ENCODE measurements at places on chromosomes 13 and 19.

DNA sequence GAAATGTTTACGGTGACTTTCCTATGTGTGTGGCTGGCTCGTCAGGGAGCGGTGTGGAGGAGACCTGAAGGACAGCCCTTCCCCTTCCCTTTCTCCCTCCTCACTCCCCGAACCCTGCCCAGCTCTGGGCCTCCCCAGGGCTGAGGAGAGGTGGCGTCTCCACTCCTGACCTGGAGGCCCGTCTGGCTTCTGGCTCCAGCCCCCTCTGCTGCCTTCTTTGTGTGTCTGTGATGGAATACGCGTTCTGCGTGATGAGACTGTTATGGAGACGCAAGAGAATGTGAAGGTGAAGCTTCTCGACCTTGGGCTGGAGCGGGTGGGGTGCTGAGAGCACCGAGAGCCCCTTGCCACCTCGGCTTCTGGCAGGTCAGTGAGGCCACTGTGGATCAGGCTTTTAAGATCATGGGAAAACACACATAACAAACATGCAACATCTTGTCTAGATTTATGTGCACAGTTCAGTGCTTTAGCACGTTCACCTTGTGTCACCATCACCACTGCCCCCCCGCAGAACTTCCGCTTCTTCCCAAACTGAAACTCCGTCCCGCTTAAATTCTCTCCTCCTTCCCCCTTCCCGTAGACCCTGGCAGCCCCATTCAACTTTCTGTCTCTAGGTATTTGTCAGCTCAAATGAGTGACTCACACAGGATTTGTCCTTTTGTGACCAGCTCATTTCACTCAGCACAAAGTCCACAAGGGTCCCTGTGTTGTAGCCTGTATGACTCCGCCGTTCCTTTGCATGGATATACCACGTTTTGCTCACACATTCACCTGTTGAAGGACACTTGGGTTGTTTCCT, 24.7 kb downstream of the ATP11A start:
- no peak for DNase-seq

DNA sequence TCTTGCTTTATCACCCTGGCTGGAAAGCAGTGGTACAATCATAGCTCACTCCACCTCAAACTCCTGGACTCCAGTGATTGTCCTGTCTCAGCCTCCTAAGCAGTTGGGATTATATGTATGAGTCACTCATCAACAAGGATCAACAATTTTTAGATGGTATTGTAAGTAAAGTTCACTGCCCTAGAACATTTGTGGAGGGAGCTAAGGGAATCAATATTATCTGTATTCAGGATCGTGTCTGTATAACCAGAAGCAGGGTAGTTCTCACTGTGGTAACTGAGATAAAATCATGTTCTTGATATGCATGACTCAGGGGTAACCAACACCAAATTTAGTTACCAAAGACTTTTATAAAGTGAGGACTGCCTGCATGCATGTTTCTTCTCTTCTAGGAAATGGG, 27.0 kb downstream of the ZMYM5 start:
- DNase-seq, result no peak

GRCh38 chr13:105276571-105276970, 1258.9 kb downstream of the EFNB2 start:
- no peak for DNase-seq

- DNase-seq, result peak; percentile 83
Measured at GRCh38 chr13:27622102-27622820, 569 bp downstream of the POLR1D start.

- DNase-seq, result peak; percentile 66
Measured at GRCh38 chr19:3968556-3969434, 2.1 kb downstream of the DAPK3 start.

- no peak for DNase-seq
Measured at GRCh38 chr13:95233026-95233635, 68.1 kb downstream of the ABCC4 start.

- no peak for DNase-seq
Measured at GRCh38 chr13:114108141-114108761, 24.2 kb downstream of the RASA3 start.

- peak; percentile 80 for DNase-seq
Measured at GRCh38 chr19:11125994-11126685, 29.4 kb downstream of the SPC24 start.

GRCh38 chr13:84686458-84686857, 804.2 kb upstream of the SLITRK1 start:
- DNase-seq, result no peak

- DNase-seq, result no peak
Measured at GRCh38 chr13:84430446-84430845, 548.2 kb upstream of the SLITRK1 start.

DNA sequence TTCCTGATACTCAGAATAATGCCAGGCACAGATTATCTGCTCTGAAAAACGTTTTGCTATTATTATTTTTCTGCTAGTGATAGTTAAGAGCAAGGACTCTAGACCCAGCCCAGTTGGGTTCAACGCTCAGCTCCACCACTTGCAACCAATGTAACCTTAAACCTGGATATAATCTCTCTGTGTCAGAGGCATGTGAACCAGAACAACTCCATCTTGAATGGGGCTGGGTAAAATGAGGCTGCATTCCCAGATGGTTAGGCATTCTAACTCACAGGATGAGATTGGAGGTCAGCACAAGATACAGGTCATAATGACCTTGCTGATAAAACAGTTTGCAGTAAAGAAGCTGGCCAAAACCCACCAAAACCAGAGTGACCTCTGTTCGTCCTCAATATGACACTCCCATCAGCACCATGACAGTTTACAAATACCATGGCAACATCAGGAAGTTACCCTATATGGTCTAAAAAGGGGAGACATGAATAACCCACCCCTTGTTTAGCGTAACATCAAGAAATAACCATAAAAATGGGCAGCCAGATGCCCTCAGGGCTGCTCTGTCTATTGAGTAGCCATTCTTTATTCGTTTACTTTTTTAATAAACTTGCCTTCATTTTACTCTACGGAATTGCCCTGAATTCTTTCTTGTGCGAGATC, 13.6 kb downstream of the FAM187B start:
- no peak for DNase-seq

- no peak for DNase-seq
Measured at GRCh38 chr13:82438320-82438719, 1444.0 kb downstream of the SLITRK1 start.

DNA sequence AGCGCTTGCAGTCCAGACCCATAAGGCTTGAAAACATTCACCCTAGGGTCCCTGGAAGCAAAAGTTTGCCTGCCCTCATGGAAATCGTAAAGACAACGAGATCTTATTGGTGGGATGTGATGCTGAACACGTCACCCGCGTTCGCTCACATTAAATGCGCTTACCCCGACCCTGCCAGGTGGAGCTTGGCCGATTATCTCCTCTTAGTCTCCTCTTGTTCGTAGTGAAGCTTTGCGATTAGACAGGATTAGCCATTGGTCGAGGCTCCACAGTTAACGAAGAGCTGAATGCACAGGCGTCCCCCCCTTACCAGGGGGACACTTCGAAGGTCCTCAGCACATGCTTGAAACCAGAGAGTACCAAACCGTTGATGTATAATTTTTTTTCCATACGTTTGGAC, 16.0 kb upstream of the KDM4B start:
- DNase-seq, result no peak

DNA sequence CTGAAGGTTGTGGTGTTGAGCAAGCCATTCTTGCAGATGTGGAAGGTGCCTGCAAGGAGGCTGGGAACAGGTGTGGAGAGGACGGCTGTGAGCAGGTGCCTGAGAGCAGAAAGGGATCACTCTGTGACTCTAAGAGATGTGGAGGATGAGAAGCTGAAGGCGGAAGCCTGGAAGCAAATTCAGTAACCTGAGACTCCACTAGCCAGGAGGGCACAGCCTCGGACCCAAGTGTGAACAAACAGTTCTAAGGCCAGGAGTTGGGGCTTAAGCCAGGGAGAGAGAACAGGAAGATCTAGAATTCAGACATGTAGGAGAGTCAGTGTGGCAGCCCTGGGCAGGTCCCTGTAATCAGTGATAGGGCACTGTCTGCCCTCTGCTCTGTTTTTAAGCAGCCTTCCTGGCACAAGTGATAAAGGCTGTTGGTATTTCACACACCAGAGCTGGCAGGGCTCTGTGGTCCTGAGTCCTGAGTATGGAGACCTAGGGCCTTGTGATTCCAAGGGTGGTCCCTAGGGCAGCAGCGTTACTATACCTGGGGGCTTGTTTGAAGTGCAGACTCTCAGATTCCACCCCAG, 131.3 kb downstream of the SLC7A1 start:
- no peak for DNase-seq

DNA sequence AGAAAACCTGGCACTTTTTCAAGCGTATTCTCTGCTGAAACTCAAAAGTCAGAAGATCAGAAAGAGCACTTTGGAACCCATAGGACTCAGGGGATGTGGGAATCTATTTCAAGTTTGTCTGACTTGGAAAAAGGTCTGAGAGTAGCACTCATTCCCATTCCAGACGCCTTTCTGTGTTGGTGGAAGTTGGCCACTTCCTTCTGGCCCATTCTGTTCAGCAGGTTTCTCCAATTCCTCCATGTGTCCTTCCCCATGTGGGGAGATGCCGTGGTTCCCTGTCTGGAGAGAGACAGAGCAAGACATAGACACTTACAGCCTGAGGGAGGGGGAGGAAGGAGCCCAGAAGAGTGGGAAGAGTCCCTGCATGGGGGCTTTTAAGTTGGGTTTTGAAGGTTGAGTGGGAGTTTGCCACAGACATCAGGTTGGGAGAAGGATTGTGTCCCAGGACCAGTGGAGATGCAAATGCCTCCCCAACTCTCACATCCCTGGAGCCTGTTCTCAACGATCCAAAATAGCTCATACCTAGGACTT, 48.0 kb downstream of the CELF5 start:
- DNase-seq, result no peak

DNA sequence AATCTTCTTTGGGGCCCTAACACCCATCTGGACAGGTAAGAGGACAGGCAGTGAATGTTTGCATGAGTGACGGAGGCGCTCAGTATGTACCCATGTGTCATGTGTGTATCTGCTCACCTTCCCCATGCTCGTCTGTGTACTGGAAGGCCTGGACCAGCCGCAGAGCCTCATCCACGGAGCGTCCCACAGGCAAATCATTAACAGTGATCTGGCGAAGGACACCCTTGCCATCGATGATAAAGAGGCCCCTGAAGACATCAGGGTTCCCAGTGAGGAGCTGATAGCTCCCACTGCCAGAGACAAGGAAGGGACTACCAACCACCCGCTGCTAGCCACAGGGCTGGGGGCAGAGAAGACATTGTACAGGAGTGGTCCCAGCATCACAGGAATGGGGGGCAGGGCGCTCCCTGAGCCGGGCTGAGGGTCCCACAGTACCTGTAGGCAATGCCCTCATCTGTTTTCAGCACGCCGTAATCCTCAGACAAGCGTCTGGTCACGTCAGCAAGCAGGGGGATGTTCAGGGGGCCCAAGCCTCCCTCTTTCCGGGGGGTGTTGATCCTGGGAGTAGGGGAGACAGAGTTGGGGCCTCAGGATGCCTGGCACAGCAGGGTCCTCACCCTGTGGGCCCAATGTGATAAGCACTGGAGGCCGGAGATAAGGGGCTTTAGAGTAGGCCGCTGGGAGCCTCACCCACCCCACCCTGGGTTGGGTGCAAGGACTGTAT, 1.7 kb downstream of the PRDX2 start:
- no peak for DNase-seq

DNA sequence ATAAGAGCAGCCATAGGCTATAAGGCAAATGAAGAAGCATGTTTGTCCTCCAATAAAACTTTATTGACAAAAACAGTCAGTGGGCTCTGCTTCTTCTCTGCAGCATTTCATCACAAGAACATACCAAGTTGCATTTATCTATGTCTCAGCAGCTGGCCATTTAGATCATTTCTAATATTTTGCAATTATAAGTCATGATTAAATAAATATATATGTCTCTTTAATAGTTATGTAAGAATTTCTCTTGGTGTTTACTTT, 153.5 kb downstream of the RFC3 start:
- no peak for DNase-seq

- DNase-seq, result no peak
Measured at GRCh38 chr13:49021953-49022352, 46.2 kb downstream of the FNDC3A start.

DNA sequence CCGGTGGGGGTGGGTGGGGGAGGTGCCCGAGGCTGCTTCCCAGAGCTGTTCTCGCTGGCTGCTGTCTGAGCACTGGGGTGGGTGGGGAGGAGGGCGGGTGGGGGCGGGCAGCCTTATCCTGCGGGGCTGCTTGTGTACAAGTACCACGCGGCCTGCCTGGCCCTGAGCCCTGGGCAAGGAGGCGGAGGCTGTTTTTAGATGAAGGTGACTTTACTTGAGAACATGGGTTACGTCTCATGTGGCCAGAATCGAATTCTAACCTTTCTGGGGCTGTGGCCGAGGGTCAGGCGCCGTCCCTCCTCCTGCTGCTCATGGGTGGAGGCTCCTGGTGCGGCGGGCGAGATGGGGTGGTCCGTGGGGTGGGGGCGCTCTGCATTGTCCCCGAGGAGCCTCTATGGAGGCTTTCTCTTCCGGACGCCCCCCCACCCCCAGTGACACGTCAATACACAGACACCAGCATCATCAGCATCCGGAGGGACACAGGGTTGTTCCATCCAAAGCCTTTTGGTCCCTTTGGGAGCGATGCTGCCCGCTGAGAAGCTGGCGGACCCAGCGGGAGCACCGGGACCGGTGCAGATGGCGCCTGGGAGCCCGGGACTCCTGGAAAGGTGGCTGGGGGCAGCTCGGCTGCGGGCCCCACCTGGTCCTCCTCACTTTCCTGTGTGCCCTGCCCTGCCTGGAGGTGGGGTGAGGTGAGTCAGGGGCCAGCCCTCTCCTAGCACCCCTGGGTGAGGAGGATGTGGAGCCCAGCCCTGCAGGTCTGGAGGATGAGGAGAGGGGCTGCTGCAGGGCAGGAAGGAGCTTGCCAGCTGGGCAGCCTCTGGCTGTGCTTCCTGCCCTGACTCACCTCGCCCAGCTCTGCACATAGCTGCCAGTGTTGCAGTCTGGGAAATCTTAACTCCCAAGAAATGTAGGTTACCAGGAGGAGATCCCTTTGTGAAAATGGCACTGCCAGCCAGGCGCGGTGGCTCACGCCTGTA, 3.4 kb downstream of the BSG start:
- DNase-seq, result no peak

DNA sequence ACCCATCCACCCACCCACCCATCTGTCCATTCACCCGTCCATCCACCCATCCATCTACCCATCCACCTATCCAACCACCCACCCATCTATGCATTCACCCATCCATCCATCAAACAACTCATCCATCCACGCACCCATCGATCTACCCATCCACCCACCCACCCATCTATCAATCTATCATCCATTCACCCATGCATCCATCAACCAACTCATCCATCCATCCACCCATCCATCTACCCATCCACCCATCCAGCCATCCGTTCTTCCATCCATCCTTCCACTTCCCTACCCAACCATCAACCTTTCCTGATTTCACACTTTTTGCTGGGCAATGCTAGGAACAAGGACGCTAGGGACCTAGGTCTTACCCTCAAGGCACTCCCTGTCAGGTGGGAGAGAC, 2.1 kb downstream of the TMEM238 start:
- no peak for DNase-seq

GRCh38 chr19:748274-748598, 2.7 kb upstream of the MISP start:
- no peak for DNase-seq

DNA sequence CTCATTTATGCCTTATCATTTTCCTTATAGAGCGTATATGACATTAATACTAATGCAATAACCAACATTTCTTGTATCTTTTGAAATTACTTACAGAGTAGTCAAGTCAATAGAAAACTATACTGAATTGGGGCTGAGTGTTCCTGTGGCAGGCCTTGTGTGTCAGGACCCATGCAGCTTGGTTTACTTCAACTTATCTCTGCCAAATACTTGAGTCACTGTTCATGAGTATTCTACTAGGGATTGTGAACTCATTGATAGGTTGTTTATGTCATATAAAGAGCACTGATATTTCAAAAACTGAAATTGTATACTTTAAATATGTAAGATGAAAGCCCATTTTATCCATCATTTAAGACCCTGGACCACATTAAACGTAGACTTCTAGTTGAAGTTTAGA, 688.6 kb upstream of the SLITRK1 start:
- no peak for DNase-seq

Measured in retina (tissue), 1 donor.